CD4-positive, CD25-positive, alpha-beta regulatory T cell (primary cell): ENCODE measurements at places on chromosomes 16 and 17.

GRCh38 chr17:66829386-66829864 is 5.5 kb upstream of the CACNG5 start:
- peak; percentile 12 for DNase-seq
- H3K4me3 ChIP-seq = no peak overlapping the region
- no peak overlapping the region for H3K27ac ChIP-seq
- H3K4me1 ChIP-seq = no peaks in the 10 kb centered on the region

DNA sequence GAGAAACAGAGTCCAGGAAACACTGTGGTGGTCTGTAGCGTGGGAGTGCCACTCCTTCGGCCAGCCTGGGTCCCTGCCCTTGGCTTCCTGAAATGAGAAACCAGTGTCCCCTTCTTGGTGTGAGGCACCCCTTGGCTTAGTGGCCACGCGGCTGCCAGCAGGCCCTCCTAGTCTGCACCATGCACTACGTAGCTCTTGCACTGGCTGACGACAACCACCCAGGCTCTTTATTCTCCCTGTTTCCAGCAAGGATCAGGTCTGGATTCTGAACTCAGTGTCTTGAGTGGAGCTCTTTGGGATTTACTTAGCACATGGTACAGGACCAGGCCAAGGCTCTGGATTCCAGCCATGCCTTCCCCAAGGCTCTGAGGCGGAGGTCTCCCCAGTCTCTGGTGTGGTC is 1.1 kb upstream of the SPEM3 start:
- H3K4me3 ChIP-seq = no peak overlapping the region
- H3K4me1 ChIP-seq = no peaks in the 10 kb centered on the region
- no peaks in the 10 kb centered on the region for H3K36me3 ChIP-seq
- no peaks in the 10 kb centered on the region for H3K27me3 ChIP-seq
- no peak overlapping the region for H3K27ac ChIP-seq
- DNase-seq = no peak

DNA sequence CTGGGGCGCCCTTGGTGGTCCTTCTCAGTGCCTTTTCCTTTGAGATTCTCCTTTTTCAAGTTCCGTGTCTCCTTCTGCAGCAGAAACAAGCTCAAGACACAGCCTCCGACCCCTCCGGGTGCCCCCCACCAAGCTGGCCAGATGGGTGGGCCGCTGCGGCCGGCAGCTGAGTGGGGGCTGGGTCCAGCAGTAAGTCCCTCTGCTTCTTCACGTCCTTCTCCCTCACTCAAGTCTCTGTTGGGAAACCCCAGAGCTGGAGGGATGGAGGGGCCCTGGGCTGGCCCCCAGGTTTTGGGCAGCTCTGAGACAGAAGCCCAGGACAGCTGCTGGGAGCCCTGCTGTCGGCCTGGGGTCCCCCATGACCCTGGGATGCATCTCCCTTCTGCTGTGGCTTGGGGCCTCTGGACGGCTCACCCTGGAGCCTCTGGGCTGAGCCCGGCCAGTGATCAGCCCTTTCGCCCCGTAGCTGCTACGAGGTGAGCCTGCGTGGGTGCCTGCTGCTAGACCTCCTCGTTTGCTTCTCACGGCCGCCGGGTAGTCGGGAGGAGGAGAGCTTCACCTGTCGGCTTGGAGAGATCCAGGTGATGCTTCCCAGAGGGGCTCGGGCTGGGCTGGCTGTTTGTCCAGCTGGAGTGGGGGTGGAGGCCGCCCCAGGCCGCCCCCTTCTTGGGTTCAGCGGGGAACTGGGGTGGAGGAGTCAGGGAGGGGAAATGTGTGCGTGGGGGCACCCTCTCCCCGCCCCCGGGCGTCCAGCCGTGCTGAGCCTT is 10.7 kb downstream of the ENGASE start:
- no peak overlapping the region for H3K4me3 ChIP-seq
- H3K36me3 ChIP-seq = peaks cover 17% of the 10 kb centered on the region
- no peaks in the 10 kb centered on the region for H3K27me3 ChIP-seq
- peaks cover 3% of the 10 kb centered on the region for H3K4me1 ChIP-seq

GRCh38 chr16:1788095-1788707 is 5.3 kb downstream of the IGFALS start:
- H3K27me3 ChIP-seq = no peaks in the 10 kb centered on the region
- peaks cover 23% of the 10 kb centered on the region for H3K4me1 ChIP-seq
- no peak for DNase-seq
- peaks cover 20% of the 10 kb centered on the region for H3K36me3 ChIP-seq
- H3K27ac ChIP-seq = no peak overlapping the region

GRCh38 chr16:23520500-23520899 is 10.2 kb upstream of the GGA2 start:
- H3K27me3 ChIP-seq = no peaks in the 10 kb centered on the region
- no peak overlapping the region for H3K4me3 ChIP-seq
- no peak overlapping the region for H3K27ac ChIP-seq
- peaks cover 15% of the 10 kb centered on the region for H3K4me1 ChIP-seq
- peaks cover 32% of the 10 kb centered on the region for H3K36me3 ChIP-seq
